Thymus (tissue), 14 donors: ENCODE measurements at places on chromosomes 6 and 20.

DNA sequence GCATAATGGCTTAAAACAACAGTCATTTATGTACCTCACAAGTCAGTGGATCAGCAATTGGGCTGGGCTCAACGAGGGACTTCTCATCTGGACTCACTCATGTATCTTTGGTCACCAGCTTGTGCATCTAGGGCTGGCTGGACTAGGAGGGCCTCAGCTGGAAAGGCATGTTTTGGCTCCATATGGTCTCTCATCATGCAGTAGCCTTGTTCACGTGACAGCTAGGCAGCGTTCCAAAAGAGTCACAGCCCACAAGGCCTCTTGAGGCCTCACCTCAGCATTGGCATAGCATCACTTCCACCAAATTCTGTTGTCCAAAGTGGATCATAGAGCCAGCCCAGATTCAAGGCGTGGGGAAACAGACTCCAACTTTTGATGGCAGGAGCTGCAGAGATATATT, 110.1 kb downstream of the MAFB start:
- no peak overlapping the region for H3K4me3 ChIP-seq
- H3K36me3 ChIP-seq = no peaks in the 10 kb centered on the region
- no peak overlapping the region for H3K27ac ChIP-seq
- H3K27me3 ChIP-seq = no peaks in the 10 kb centered on the region

DNA sequence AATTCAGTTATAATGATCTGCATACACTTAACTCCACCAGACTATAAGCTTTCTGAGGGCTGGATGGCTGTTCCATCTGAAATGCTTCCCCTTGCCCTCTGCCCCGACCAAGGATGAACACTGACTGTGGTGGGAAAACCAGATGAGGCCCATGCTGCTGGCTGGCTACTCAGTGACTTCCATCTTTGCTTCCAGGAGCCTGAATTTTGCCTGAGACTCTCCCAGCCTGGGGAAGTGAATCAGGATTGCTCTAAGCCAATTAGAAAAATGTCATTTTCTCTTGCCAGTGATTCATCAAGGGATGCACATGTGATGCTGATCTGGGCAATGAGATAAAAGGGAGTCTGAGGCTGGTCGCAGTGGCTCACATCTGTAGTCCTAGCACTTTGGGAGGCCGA, 1.7 kb upstream of the TOMM34 start:
- H3K27me3 ChIP-seq = no peaks in the 10 kb centered on the region
- peaks cover 23% of the 10 kb centered on the region for H3K4me1 ChIP-seq
- DNase-seq = no peak
- H3K36me3 ChIP-seq = peaks cover 4% of the 10 kb centered on the region

GRCh38 chr20:12737497-12737896, 271.3 kb upstream of the SPTLC3 start:
- H3K27me3 ChIP-seq = no peaks in the 10 kb centered on the region
- no peak overlapping the region for H3K27ac ChIP-seq
- H3K36me3 ChIP-seq = no peaks in the 10 kb centered on the region
- no peaks in the 10 kb centered on the region for H3K4me1 ChIP-seq
- DNase-seq = no peak

GRCh38 chr6:38498805-38499445, 140.8 kb downstream of the BTBD9 start:
- no peak overlapping the region for H3K27ac ChIP-seq
- no peaks in the 10 kb centered on the region for H3K27me3 ChIP-seq
- DNase-seq = no peak

- H3K4me1 ChIP-seq = peaks cover 35% of the 10 kb centered on the region
- peak; percentile 53 for DNase-seq
- peak overlapping the region; percentile 87 for H3K27ac ChIP-seq
- peaks cover 5% of the 10 kb centered on the region for H3K36me3 ChIP-seq
- peak overlapping the region; percentile 57 for H3K4me3 ChIP-seq
- peaks cover 4% of the 10 kb centered on the region for H3K27me3 ChIP-seq
Measured at GRCh38 chr20:47355489-47356219, 845 bp downstream of the ZMYND8 start.

GRCh38 chr6:112839525-112839961, 492.4 kb downstream of the RFPL4B start:
- H3K27ac ChIP-seq = no peak overlapping the region
- no peaks in the 10 kb centered on the region for H3K36me3 ChIP-seq
- H3K4me3 ChIP-seq = no peak overlapping the region
- H3K4me1 ChIP-seq = no peaks in the 10 kb centered on the region

GRCh38 chr20:906703-907270, 9.3 kb downstream of the ANGPT4 start:
- H3K27me3 ChIP-seq = no peaks in the 10 kb centered on the region
- no peak for DNase-seq
- no peaks in the 10 kb centered on the region for H3K36me3 ChIP-seq
- H3K4me3 ChIP-seq = no peak overlapping the region

- H3K27me3 ChIP-seq = no peaks in the 10 kb centered on the region
- no peaks in the 10 kb centered on the region for H3K36me3 ChIP-seq
- H3K4me3 ChIP-seq = no peak overlapping the region
- H3K27ac ChIP-seq = peak overlapping the region; percentile 52
- DNase-seq = no peak
Measured at GRCh38 chr6:130969791-130970491, 93.1 kb downstream of the EPB41L2 start.

GRCh38 chr6:4093288-4093687, 14.4 kb upstream of the FAM217A start:
- no peaks in the 10 kb centered on the region for H3K27me3 ChIP-seq
- no peak for DNase-seq
- H3K4me1 ChIP-seq = no peaks in the 10 kb centered on the region
- H3K36me3 ChIP-seq = no peaks in the 10 kb centered on the region
- no peak overlapping the region for H3K4me3 ChIP-seq

GRCh38 chr20:5925551-5925950, 24.8 kb downstream of the TRMT6 start:
- H3K36me3 ChIP-seq = no peaks in the 10 kb centered on the region
- H3K4me3 ChIP-seq = no peak overlapping the region
- no peak overlapping the region for H3K27ac ChIP-seq
- no peak for DNase-seq
- no peaks in the 10 kb centered on the region for H3K4me1 ChIP-seq
- H3K27me3 ChIP-seq = peaks cover 5% of the 10 kb centered on the region

DNA sequence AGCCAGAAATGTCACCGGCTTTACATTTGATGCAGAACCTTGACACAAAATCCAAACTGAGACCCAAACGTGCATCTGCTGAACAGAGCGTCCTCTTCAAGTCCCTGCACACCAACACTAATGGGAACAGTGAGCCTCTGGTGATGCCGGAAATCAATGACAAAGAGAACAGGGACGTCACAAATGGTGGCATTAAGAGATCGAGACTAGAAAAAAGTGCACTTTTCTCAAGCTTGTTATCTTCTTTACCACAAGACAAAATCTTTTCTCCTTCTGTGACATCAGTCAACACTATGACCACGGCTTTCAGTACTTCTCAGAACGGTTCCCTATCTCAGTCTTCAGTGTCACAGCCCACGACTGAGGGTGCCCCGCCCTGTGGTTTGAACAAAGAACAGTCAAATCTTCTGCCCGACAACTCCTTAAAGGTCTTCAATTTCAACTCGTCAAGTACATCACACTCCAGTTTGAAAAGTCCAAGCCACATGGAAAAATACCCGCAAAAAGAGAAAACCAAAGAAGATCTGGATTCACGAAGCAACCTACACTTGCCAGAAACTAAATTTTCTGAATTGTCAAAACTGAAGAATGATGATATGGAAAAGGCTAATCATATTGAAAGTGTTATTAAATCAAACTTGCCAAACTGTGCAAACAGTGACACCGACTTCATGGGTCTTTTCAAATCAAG, 108.4 kb downstream of the RTN4IP1 start:
- no peaks in the 10 kb centered on the region for H3K36me3 ChIP-seq
- H3K27ac ChIP-seq = peak overlapping the region; percentile 87
- H3K4me3 ChIP-seq = peak overlapping the region; percentile 35
- DNase-seq = no peak

- no peak overlapping the region for H3K4me3 ChIP-seq
- no peaks in the 10 kb centered on the region for H3K27me3 ChIP-seq
- no peak for DNase-seq
- H3K36me3 ChIP-seq = no peaks in the 10 kb centered on the region
- H3K4me1 ChIP-seq = peaks cover 2% of the 10 kb centered on the region
- no peak overlapping the region for H3K27ac ChIP-seq
Measured at GRCh38 chr6:113672491-113673149, 184.5 kb upstream of the MARCKS start.

- no peaks in the 10 kb centered on the region for H3K4me1 ChIP-seq
- H3K36me3 ChIP-seq = no peaks in the 10 kb centered on the region
- DNase-seq = no peak
- no peak overlapping the region for H3K4me3 ChIP-seq
- H3K27me3 ChIP-seq = no peaks in the 10 kb centered on the region
- H3K27ac ChIP-seq = no peak overlapping the region
Measured at GRCh38 chr6:161455848-161456247, 182.0 kb upstream of the AGPAT4 start.

DNA sequence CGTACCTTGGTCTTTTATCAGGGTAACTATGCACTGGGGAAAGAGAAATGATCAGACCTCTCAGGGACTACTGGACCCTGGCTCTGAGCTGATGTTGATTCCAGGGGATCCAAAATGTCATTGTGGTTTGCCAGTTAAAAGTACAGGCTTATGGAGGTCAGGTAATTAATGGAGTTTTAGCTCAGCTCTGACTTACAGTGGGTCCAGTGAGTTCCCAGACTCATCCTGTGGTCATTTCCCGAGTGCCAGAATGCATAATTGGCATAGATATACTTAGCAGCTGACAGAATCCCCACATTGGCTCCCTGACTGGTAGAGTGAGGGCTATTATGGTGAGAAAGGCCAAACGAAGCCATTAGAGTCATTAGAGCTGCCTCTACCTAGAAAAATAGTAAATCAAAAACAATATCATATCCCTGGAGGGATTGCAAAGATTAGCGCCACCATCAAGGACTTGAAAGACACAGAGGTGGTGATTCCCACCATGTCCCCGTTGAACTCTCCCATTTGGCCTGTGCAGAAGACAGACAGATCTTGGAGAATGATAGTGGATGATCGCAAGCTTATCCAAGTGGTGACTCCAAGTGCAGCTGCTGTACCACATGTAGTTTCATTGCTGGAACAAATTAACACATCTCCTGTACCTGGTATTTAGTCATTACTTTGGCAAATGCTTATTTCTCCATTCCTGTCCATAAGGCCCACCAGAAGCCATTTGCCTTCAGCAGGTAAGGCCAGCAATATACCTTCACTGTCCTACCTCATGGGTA, 152.4 kb downstream of the THBS2 start:
- H3K36me3 ChIP-seq = no peaks in the 10 kb centered on the region
- no peak overlapping the region for H3K4me3 ChIP-seq
- H3K27ac ChIP-seq = no peak overlapping the region

DNA sequence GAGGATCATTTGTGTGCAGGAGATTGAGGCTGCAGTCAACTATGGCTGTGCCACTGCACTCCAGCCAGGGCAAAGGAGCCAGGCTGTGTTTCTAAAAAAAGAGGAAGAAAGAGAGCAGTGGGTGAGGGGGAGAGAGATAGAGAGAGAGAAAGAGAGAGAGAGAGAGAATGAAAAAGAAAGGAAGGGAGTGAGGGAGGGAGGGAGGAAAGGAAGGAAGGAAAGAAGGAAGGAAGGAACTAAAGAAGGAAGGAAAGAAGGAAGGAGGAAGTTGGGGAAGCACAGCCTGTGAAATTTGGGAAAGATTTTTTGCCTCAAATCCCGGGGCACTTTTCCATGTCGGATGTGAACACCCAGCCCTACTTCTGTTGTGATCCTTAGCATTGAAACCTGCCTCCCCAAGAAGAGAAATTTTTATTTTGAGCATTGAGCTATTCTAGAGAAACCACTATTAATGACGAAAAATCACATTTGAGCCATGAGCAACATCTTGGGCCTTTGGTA, 57.8 kb downstream of the FOXA2 start:
- no peaks in the 10 kb centered on the region for H3K27me3 ChIP-seq
- H3K4me1 ChIP-seq = no peaks in the 10 kb centered on the region
- no peak for DNase-seq
- no peak overlapping the region for H3K27ac ChIP-seq
- H3K4me3 ChIP-seq = no peak overlapping the region

DNA sequence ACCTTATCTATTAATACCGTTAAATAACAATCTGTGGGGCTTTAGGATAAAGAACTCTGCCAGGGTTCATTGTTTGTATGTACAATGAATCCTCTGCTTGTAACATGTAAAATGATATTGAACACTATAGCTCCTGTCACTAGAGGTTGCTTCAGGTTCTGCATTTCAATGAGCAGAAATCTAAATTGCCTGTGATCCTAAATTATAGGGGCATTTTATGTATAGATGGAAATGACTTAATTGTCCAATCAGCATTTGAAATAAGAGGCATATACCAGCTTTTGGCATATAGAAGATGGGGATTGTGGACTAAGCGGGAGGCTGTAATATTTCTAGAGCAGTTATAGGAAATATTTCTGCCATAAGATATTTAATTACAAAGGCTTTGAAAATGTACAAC, 2.0 kb downstream of the NCOA3 start:
- H3K27ac ChIP-seq = no peak overlapping the region
- no peak overlapping the region for H3K4me3 ChIP-seq
- H3K27me3 ChIP-seq = no peaks in the 10 kb centered on the region

GRCh38 chr6:121499666-121500065, 64.2 kb downstream of the GJA1 start:
- no peak for DNase-seq
- H3K4me3 ChIP-seq = no peak overlapping the region
- H3K4me1 ChIP-seq = no peaks in the 10 kb centered on the region
- H3K27me3 ChIP-seq = no peaks in the 10 kb centered on the region

DNA sequence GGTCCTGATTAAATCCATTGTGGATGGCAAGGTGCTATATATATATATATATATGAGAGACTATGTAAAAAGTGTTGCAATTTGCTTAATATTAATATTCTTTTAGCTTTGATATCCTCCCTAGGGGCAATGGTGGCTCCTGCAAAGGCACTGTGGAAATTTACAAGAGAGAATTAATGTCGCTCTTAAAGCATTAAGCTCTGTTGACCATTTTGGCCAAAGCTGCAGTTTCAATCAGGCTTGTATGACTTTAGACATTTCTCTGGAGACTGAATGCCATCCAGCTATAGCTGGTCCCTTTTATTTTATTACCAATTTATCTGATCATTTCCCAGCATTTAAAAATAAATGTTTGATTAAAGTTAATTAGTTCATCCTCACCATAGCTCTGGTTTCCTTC, 155.3 kb downstream of the JARID2 start:
- H3K27me3 ChIP-seq = no peaks in the 10 kb centered on the region
- H3K4me3 ChIP-seq = no peak overlapping the region
- no peak overlapping the region for H3K27ac ChIP-seq
- H3K36me3 ChIP-seq = no peaks in the 10 kb centered on the region

DNA sequence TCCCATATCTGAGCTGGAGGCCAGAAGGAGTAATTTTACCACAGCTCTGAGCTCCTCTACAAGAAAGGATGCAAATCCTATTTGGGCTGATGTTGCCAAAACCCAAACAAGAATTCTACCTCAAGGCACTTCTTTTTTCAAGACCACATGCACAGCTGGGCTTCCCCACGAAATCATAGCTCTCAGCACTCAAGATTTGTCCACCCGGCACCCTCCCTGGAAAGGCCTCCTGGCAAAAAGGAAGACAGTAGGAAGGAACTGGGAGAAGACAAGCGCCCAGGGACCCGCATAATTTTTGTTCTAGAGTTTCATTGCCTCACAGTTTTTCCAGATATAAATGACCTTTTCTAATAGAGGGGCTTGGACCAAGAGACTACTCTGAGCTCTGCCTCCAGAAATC, 90.5 kb downstream of the BANF2 start:
- H3K36me3 ChIP-seq = no peaks in the 10 kb centered on the region
- DNase-seq = no peak
- no peak overlapping the region for H3K27ac ChIP-seq
- no peaks in the 10 kb centered on the region for H3K27me3 ChIP-seq

- peak; percentile 49 for DNase-seq
- no peaks in the 10 kb centered on the region for H3K4me1 ChIP-seq
- no peak overlapping the region for H3K4me3 ChIP-seq
- peak overlapping the region; percentile 19 for H3K27ac ChIP-seq
- no peaks in the 10 kb centered on the region for H3K36me3 ChIP-seq
Measured at GRCh38 chr6:90653750-90654149, 66.9 kb upstream of the MAP3K7 start.
